ENCODE measurements at places on chromosomes 16 and 17. TPM values are rescaled to one million over a fixed set of nuclear protein-coding genes. Genes with fewer than 3 reads are reported as not detected.

Gene SLC52A1
- total RNA-seq = 1.4 TPM

GRCh38 chr16:89525146-89525913, 17.1 kb downstream of the SPG7 start:
- H3K27me3 ChIP-seq = no peaks in the 10 kb centered on the region
- H3K4me1 ChIP-seq = no peaks in the 10 kb centered on the region
- H3K36me3 ChIP-seq = peaks cover 100% of the 10 kb centered on the region
- no peak for DNase-seq
- no peak overlapping the region for H3K27ac ChIP-seq

Gene ATP2A1
- not detected for total RNA-seq

- no peaks in the 10 kb centered on the region for H3K27me3 ChIP-seq
- H3K4me1 ChIP-seq = no peaks in the 10 kb centered on the region
- H3K27ac ChIP-seq = no peak overlapping the region
Measured at GRCh38 chr16:68626557-68626956, 18.6 kb upstream of the CDH3 start.

Gene SPNS2
- total RNA-seq = 52.8 TPM

DNA sequence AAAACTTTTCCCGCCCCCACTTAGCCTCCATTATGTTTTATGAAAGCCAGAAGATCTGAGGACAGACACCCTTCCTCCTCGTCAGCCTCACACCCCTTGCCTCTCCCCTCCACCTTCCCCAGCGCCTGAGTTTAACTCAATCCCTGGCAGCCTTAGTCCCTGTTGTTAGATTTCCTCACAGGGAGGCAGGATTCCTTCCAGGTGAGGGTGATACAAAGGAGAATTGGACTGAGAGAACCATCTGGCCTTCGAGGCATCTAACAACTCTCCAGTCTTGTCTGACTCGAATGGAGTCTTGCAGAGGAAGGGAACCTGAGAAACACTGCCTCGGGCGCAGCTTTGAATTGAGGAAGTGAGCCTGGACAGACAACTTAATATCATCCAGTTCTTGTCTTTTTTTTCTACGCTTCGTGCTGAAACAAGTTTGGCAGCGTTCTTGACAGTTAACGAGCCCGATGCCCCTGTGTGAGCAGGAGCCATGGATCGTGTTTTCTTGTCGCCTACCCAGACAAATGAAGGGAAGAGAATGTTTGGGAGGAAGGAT, 1.3 kb upstream of the ZNF768 start:
- no peak for DNase-seq
- H3K4me1 ChIP-seq = peaks cover 64% of the 10 kb centered on the region
- peak overlapping the region; percentile 100 for H3K27ac ChIP-seq
- no peaks in the 10 kb centered on the region for H3K27me3 ChIP-seq
- peaks cover 39% of the 10 kb centered on the region for H3K36me3 ChIP-seq

- H3K36me3 ChIP-seq = no peaks in the 10 kb centered on the region
- H3K27me3 ChIP-seq = no peaks in the 10 kb centered on the region
- no peak for DNase-seq
- no peak overlapping the region for H3K27ac ChIP-seq
Measured at GRCh38 chr16:56115817-56116576, 75.3 kb upstream of the GNAO1 start.

DNA sequence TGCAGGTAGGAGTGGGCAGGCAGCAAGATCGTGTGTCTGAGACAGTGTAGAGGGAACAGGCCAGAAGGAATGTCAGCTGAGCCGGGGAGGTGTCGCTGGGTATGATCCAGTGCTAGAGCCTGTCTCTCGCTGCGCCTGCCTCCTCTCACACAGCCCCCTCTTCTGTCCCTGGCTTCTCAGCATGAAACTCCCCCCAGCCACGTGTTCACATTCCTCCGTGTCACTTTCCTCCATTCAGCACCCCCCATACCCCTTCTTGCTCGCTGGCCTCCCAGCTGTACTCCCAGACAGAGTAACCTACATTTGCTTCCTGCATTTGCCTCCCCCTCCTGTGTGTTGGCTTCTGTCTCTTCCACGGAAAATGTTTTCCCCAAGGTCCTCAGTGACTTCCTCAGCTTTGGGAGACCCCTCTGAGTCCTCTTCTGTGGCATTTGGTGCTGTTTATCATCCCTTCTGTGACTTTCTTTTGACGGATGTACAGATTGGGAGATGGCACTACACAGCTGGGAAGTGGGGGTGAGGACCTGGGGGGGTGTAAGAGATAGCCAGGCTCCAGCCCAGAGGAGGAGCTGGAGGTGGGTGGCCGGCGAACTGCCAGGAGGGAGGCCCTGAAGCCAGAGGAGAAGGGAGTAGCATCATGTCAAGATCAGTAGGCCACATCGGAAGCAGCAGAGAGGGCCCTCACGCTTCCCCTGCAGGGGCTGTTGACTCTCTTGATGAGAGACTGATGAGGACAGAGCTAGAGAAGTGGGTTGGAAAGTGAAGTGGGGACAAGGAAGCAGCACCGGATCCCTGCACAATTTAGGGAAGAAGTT, 19.2 kb downstream of the SGF29 start:
- no peak overlapping the region for H3K27ac ChIP-seq
- DNase-seq = no peak
- H3K36me3 ChIP-seq = no peaks in the 10 kb centered on the region
- H3K27me3 ChIP-seq = no peaks in the 10 kb centered on the region
- H3K4me1 ChIP-seq = peaks cover 20% of the 10 kb centered on the region
- no peak overlapping the region for H3K4me3 ChIP-seq

Gene MARVELD3
- 10.6 TPM for total RNA-seq

Gene ADAD2
- total RNA-seq = not detected

Gene NLGN2
- total RNA-seq = 1.4 TPM

Measured in esophagus squamous epithelium (tissue), 5 donors.